ENCODE measurements at places on chromosomes 4 and X.

DNA sequence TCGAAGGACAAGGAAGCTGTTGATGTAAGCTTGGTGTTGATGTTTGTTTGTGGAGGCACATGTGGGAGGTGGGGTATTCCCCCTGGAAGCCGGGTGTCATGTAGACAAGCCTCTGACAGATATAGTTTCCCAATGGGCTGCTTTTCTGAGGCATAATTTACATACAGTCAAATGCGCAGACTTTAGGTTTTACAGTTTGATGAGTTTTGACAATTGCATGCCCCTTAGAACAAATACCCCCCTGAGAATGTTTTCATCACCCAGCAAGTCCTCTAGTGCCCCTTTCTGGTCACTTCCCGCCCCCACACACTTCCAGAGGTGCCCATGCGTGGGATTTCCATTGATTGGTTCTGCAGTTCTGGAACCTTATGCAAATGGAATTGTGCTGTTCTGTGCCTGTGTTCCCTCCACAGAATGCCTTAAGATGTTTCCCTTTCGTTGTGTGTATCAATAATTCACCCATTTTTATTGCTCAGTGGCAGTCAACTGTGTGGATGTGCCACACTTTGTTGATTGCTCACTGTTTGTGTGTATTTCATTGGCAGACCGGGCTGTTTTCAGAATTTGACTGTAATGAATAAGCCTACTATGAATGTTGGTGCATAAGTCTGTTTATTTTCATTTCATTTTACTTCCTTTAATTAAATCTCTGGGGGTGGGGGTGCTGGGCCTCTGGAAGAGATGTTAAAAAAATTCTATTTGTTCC lies 8.5 kb downstream of the EVC start:
- no peak for DNase-seq

DNA sequence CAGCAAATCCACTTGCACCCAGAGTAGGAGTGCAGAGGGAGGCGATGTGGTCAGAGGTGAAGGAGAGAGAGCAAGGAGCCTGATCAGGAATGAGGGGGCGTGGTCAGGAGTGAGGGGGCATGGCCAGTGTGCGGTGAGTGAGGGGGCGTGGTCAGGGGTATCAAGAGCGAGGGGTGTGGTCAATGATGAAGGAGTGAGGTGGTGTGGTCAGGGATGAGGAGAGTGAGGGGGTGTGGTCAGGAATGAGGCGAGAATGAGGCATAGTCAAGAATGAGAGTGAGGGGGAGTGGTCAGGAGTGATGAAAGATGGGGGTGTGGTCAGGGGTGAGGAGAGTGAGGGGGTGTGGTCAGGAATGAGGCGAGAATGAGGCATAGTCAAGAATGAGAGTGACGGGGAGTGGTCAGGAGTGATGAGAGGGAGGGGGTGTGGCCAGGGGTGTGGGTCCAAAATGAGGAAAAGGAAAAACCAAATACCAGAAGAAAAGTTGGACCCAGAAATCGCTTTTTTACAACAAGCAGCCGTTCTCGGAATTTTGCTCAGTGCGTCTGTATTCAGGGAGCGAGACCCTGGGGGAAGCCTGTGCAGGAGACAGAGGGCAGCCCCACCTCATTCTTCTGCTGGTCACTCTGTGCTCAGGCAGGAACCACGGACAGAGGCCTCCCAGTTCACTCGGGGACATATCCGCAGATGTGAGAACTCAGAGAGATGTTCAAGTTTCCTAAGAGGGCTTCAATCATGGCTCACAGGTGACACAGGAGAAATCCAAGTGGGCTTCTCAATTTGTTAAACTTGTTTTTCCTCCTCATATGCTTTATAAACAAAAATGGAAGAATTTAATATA lies 47.5 kb downstream of the MAGEA1 start:
- peak; percentile 14 for DNase-seq

- no peak for DNase-seq
Observed at GRCh38 chr4:7652451-7652881, 217.7 kb upstream of the PSAPL1 start.

- DNase-seq, result no peak
Observed at GRCh38 chrX:154408659-154409221, 314 bp downstream of the DNASE1L1 start.

- DNase-seq, result no peak
Observed at GRCh38 chr4:184471881-184472613, 2.3 kb downstream of the IRF2 start.

- no peak for DNase-seq
Observed at GRCh38 chr4:6926081-6926480, 16.5 kb downstream of the TBC1D14 start.

GRCh38 chr4:24613502-24613901 lies 29.1 kb upstream of the DHX15 start:
- DNase-seq, result no peak

- DNase-seq, result no peak
Observed at GRCh38 chr4:78863254-78863869, 75.9 kb downstream of the PAQR3 start.

DNA sequence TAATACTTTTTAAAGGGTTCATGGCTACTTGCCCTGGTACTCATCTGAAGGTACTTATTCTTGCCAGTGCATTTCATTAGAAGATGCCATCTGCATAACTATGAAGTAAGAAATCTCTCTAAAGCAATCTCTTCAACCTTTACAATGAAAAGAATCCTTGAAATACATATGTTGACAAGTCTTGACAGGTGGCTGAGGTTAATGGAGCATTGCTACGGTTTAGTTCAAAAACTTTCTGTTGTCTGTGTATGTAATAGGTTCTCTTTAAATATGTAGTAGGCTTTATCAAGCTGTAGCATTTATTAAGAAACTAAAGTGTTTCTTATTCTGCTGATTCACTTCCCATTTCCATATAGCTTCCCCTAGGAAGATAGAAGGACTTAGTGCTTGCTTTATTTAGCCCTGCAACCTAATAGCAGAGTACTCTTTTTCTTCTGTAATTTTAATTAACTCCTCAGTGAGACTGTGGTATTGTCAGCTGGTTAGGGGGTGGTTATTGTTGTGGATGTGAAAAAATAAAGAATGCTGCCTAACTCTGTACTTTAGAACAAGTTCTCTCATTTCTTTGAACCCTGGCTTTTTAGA lies 39.3 kb downstream of the SLAIN2 start:
- no peak for DNase-seq

GRCh38 chr4:119136546-119136945 lies 914 bp downstream of the MYOZ2 start:
- DNase-seq, result peak; percentile 26

DNA sequence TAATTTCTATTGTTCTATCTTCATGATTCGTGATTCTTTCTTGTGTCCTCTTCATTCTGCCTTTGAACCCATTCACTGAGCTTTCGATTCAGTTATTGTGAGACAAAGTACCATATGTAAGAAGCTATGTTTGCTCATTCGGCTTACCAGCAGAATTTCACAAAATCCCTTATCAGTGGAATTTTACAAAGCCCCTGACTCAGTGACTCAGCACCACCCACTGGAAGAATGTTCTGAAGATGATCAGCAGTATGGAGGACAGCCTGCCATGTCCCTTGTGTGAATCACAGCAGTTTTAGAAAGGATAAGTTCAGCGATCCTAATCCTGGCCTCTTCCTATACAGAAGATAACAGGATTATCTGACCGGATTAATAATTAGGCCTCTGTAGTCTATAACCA lies 5.8 kb upstream of the UXT start:
- DNase-seq, result no peak

DNA sequence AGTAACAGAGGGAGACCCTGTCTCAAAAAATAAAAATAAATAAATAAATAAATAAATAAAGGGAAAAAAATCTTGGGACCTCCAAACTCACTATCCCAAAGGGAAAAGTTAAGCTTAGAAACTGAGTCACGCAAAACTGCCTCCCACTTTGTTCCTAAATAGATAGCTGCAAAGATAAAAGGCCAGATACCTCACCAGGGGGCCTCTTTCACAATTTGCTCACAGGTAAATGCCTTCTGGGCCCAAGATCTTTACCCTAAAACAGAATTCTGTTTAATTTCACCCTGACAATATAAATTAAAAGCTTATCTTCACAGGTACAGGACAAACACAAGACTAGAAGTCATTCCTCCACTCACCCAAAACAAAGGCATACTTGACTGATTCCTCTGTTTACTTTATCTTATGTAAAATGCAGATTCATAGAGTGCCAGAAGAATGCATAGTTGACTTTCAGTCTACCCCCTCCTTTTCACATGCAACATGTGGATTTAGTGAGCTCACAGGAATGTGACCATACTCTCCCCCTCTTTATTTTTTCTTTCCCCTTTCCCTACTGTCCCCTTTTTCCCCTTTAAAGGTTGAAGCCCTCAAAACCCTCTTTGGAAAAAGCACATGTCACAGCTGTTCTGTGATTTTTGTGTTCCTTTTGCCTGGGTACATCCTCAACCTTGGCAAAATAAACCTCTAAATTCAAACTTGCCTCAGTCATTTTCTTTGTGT lies 23.4 kb downstream of the ELF2 start:
- DNase-seq, result peak; percentile 68

DNA sequence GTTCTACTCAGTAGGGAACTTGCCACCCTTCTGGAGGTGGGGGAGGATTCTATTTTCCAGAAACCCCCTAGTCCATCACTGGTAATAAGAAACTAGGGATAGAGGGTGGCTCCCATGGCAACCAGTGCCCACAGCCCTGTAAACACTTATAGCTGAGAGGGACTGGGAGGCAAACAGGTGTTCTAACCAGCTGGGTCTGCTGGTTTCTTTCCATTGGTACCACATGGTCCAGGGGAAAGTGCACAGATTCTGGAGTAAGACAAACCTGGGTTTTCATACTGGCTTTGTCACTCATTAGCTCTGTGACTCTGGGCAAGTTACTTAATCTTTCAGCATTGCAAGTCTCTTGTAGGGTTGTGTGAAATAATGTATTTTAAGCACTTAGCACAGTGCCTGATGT lies 26.9 kb downstream of the IGSF1 start:
- DNase-seq, result no peak

GRCh38 chrX:52556741-52557140 lies 39.9 kb upstream of the XAGE1B start:
- no peak for DNase-seq

DNA sequence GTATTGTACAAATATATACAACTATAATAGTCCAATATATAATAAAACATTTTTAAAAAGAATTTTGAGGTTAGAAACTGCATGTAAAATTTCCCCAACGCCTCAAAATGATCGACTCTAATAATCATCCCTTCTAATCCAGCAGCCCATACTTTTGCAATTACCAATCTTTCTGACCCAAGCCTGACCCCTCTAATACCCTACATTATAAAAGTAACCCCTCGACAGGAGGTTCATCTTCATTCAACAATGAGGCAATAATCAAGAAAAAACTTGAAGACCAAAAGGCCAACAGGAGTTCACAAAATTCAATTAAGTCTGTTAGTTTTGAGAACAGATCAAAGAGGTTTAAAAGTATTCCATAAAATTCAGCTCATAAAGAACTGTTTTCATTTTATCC lies 393.5 kb downstream of the GPM6A start:
- DNase-seq, result peak; percentile 55

DNA sequence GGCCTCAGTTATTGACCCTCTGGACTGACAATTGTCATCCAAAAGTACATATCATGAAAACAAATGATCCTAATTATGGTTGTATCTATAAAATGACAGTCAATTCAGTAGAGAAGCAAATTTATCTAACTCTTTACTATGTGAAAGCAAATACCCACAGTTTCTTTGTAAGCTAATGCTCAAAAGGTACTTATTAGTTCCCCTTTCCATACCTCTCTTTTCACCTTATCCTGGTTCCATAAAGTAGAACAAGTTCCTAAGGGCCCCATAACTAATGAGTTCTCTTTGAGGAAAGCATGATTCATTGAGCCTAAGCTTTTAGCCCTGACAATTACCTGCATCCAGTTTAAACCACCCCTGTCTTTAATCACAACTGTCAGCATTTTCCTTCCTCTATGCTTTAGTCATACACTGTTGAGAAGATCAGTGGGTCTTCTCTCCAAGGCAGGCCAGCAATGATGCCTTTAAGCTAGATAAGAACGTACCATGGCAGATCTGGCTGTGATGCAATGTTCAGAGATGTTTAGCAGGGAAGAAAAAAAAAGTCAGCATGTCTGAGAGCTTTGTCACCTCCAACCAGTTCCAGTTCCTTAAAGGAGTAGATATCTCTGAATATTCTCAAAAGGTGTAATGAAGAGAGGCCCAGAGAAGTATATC lies 179.7 kb upstream of the RASGEF1B start:
- DNase-seq, result no peak

DNA sequence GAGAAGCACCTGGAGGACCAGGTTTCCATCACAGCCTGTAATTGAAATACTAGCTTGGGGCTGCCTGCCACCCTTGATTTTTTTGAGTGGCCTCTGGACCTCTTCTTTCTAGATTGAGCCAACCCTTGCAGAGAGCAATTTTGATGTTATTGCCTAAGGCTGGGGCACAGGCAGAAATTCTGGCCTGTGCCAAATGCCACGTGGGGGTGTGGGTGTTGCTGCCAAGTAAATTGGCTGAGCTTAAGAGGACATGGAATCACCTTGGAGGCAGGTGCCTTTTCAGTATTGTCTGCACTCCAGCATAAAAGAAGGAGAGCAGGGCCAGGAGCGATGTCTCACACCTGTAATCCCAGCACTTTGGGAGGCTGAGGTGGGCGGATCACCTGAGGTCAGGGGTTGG lies 286.1 kb upstream of the PRPS2 start:
- DNase-seq, result no peak

DNA sequence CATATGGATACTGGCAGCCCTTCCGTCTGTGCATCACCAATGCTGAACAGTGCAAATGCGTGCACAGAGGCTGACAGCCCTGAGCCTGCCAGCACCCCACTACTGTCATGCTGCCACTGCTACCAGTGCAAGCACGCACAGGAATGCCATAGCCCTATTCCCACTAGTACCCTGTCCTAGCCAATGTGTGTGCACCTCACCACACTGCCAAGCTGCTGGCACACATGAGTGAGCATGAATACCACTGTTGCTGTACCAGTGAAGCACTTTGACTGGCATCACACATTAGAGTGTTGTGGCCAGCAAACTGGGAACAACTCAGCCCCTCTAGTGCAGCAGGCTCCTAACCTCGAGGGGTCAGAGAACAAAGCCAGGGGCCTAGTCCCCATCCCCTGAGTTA lies 102.9 kb upstream of the PCDH10 start:
- no peak for DNase-seq

All from fibroblast of skin of scalp (primary cell).